Cardiac fibroblast (primary cell): ENCODE measurements at places on chromosomes 1 and 21.

- no peak for DNase-seq
These were observed 27.5 kb upstream of the ZFP69B start for GRCh38 chr1:40422630-40423263.

- no peak for DNase-seq
These were observed at the start of gene TNFRSF18 for GRCh38 chr1:1206376-1206965. Gene TNFRSF18 (minus strand): TSS chr1:1206592. CDS start chr1:1206571, 21 bp downstream.

- DNase-seq = no peak
These were observed 152.7 kb downstream of the DAB1 start for GRCh38 chr1:57270927-57271698.

DNA sequence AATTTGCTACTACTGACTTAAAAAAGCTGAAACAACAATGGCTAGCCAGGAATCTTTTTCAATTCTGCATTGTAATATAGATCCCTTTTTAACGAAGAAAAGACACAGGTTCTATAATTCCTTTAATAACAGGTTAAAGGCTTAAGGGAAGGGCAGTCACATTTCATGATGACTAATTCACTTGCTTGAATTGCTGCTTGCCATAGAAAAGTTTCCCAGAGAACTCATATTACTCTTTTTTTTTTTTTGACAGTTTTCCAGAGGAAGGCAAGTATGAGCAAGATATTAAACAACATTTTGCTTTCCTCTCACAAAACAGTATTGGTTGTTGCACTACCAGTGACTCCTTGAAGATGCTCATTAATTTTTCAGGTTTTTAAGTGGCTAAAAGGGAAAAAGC lies 60.9 kb downstream of the IL23R start:
- peak; percentile 15 for DNase-seq

- DNase-seq = no peak
These were observed 369.6 kb downstream of the RYR2 start for GRCh38 chr1:237411621-237412020.

- DNase-seq = no peak
These were observed 89.7 kb downstream of the SLC45A1 start for GRCh38 chr1:8407652-8408051.

- no peak for DNase-seq
These were observed 158.7 kb downstream of the RUNX1 start for GRCh38 chr21:34890470-34890723.

GRCh38 chr1:16019644-16020277 lies 1.9 kb upstream of the HSPB7 start:
- DNase-seq = no peak

DNA sequence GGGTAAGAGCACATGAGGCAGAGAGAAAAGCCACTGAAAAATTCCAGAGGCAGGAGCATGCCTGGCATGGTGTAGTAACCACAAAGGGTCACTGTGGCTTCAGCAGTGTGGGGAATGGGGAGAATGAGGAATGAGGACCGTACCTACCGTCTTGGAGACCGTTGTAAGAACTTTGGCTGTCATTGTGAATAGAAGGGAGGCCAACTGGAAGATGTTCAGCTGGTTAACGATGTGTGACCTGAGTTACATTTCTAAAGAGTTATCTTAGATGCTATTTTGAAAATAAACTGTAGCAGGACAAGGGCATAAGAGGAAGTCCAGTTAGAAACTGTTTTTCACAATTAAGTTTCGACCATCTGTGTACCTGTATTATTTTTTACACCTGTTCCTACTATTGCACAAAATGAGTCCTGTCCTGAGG lies 365.5 kb upstream of the SGIP1 start:
- peak; percentile 38 for DNase-seq

- peak; percentile 81 for DNase-seq
These were observed 15.5 kb upstream of the SARS1 start for GRCh38 chr1:109198043-109198695.

GRCh38 chr1:157948312-157949073 lies 45.0 kb upstream of the KIRREL1 start:
- DNase-seq = peak; percentile 47

DNA sequence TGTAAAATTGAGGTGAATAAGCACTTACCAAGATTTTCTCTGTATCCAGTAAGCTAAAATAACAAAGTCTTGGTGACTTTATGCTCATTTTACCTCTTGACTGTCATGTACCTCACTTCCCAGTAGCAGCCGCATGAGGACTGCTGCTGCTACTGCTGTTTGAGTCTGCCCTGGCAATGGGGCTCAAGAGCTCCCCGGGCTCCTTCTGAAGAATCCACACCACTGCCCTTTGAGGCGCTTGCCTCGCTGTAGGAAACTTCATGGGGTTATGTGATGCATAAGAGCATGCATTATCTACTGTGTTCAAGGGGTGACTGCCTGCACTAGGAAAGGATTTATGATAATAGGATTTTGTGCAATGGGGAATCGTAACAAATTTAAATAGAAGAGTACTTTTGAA lies 113.5 kb downstream of the NTNG1 start:
- DNase-seq = no peak

DNA sequence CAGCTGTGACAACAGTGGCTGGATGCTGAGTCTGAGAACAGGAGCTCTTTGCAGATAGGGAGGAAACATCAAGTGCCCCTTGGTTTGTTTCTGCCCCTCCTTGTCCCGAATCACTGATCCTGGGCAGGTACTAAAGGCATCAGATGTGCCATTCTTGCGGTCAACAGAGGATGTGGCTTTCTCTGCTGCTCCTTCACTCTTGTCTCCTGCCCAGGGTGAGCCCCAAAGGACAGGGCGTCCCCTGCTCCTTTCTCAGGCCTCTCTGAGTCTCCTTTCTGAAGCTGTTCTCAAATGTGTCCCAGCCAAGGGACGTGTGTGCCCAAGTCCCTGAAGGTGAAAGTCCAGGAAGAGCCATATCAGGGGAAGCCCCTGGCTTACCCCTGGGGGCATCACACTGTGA lies 31.7 kb downstream of the SLC37A1 start:
- no peak for DNase-seq

GRCh38 chr21:45854690-45855247 lies 126.8 kb upstream of the COL6A1 start:
- DNase-seq = no peak

- DNase-seq = no peak
These were observed 18.1 kb downstream of the EPHA10 start for GRCh38 chr1:37746806-37747205.

DNA sequence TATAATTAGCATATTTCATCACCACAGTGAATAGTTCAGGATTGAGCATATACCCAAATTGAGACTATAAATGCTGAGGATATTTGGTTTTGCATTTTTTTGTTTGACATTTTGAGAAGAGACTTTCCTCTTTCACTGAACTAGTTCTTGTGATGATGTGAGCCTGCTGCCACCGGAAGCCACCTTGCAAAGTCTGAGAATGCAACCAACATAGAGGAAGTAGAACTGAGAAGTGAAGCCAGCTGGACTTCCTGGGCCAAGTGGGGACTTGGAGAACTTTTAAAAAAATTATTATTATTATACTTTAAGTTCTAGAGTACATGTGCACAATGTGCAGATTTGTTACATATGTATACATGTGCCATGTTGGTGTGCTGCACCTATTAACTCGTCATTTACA lies 102.3 kb downstream of the RPE65 start:
- no peak for DNase-seq

DNA sequence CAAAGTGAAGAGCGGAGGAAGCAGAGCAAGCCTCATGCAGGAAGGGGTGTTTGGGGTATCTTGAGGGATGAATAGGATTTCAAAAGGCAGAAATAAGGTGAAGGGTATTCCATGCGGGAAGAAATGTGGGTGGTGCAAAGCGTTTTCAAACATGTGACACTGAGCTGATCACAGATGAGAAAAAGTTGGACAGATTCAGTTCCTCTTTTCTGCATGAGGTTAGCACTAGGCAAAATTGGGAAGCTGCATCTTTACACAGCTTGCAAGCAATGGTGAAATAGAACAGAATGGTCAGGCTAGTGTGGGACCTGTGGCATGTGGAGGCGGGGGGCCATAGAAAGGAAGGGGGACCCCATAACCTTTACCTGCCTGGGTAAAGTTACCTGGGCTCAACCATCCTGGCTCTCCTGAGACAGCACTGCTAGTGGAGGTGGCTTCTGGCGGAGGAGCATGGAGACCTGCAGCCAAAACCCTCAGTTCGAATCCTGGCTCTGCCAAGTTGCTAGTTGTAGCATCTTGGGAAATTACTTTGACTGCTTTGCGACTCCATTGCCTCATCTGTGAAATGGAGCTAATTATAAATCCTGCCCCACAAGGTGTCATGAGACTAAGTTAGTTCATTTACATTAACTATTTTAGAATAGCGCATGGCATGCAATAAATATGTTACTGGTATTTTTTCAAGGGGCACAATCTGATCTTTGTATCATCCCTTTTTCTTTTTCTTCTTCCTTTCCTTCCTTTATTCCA lies 16.4 kb downstream of the KCNA10 start:
- DNase-seq = no peak

- DNase-seq = peak; percentile 95
These were observed at the start of gene FBXO42 for GRCh38 chr1:16351994-16352841. Gene FBXO42 (minus strand): TSS chr1:16352480. CDS start chr1:16315418, 37,062 bp downstream.

- DNase-seq = no peak
These were observed 95.0 kb downstream of the CD58 start for GRCh38 chr1:116475850-116476218.

- DNase-seq = peak; percentile 72
These were observed 53.8 kb downstream of the MACF1 start for GRCh38 chr1:39258146-39258924.

DNA sequence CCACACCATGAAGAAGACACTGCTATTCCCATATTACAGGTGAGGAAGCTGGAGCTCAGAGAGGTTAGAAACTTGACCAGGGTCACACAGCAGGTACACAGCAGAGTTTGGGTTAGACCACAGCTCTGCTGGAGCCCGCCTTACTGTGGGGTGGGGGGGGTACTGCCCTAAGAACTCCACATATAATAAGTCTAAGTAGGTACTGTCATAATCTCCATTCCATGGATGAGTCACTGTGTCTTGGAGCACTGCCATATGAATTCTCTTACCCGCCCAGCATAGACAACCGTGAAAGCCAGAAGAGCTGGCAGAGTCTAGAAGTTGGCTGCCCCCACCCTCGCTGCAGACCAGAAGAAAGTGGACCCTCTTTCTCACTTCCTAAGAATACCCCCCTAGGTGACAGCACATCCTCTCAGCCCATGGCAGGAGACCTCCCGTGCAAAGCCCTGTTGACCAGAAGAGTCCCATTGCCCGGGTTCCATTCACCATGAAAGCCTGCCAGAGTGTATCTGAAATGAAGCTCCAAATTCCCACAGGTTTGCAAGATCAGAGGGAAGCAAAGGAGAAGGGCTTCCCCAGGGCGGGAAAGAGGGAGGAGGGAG lies 5.2 kb upstream of the PLA2G2D start:
- DNase-seq = peak; percentile 88

GRCh38 chr1:9534953-9535352 lies 4.3 kb upstream of the SLC25A33 start:
- no peak for DNase-seq

- no peak for DNase-seq
These were observed 59.8 kb downstream of the CAPN9 start for GRCh38 chr1:230807029-230807428.

GRCh38 chr1:58823481-58824010 lies 39.7 kb upstream of the JUN start:
- peak; percentile 89 for DNase-seq

GRCh38 chr1:85125891-85126290 lies 74.9 kb downstream of the SYDE2 start:
- peak; percentile 7 for DNase-seq

- DNase-seq = peak; percentile 29
These were observed 314 bp downstream of the DPH5 start for GRCh38 chr1:101025283-101025656.

GRCh38 chr1:100265562-100265930 lies 470 bp upstream of the RTCA start:
- peak; percentile 61 for DNase-seq

DNA sequence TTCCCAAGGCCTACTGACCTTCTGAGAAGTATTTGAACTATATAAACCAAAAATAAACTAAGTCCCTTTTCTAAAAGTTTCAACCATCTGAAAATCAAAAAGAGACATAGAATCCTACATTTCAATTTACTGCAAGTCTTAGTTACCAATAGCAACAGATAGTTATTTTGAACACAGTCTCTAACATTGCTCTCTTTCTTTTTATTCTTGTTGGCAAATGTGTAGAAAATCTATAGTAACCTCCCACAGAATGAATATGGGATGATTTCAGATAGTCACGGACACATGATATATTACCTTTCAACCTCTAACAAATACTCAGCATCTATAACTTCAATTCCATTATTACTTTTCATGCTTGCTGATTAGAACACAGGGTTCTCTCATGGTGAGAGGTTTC lies 68.9 kb upstream of the RAB3GAP2 start:
- DNase-seq = no peak

DNA sequence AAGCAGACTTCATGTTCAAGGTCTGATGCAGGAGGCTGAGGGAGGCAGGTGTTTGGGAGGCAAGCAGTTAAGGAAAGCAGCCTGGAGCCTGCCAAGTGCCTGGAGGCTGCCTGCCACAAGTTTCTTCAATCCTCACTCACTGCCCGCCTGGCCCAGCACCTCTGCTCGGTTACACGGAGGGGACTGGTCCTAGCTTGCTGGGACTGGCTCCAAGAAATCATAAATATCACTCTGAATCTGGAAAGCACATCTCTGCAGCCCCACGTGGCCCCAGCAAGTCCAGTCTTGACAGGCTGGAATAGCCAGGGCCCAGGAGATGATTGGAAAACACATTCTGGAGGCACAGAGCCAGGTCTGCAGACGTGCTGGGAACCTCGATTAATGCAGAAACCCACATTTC lies 83.9 kb downstream of the BCAR3 start:
- peak; percentile 51 for DNase-seq

DNA sequence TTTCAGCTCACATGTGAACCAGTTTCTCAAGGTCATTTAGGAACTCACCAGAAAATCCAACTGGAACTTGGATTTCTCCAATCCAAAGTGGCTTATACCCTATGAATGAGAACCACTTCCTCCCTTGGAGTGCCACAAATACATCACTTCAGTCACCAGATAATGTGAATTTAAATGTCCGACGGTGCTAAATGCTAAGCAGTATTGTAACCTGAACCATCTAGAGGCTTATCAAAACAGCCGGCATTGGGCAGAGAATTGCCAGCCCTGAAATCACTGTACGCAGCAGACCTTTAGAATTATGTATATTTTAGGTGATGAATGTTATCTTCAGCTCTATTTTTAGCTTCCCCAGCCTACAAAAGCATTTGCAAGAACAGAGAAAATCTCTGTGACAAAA lies 76.8 kb upstream of the COX20 start:
- no peak for DNase-seq
